ENCODE measurements at places on chromosomes 7 and 10.

DNA sequence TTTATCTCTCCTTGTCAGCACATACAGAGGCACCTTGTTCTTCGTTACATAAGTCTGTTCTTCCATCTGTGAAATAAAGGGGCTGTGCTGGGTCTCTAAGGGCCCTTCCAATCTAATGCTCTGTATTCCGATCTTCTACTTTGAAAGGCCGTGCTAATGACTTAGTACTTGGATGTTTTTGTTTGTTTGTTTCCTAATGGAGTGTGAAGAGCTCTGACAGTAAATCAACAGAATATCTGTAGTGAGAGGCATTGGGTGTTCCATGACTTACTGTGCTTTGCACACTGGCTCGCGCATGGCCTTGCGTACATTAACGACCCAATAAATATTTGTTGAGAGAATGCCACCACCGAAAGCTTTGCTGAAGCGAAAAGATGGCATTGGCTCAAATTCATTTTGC is 162.1 kb downstream of the CHN2 start:
- no peak for DNase-seq

DNA sequence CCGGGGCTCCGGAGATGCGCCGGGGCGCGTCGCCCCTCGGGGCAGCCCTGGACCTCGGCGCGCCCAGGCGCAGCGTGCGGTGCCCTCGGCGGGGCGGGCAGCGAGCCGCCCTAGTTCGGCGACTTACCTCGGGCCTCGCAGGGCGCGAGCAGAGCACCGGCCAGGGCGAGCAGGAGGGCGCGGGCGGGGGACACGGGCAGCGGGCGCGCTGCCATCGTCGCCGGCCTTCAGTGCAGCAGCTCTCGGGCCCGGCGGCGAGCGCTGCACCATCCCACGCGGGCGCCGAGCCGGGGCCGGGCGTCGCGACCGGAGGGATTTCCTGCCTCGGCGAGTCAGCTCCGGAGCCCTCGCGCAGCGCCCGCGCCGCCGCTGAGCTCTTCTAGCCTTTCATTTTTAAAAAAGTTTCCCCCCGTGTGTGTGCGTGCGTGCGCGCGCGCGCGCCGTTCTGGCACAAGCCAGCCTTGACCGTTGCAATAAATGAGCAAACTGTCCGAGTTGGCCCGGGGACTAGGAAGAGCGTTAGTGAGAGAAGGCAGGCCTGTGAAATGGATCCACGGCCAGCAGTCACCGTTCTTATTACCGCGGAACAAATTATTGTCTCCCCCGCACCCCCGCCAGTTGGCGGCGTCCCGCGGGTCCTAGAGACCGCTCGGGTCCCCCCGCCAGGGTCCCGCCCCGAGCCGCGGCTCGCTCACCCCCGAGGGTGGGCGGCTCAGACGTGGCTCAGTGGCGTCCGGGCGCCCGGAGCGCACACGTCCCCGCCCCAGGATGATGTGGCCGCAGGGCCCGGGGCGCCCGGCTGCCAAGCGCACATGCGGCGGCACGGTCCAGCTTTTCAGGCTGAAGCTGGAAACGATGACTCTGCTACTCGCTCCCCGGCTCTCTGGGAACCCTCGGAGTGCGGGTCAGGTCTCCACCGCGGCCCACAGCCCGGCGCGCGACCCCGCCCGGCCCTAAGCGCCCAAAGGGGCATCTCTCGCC is at the start of gene ADAM12:
TSS of gene ADAM12 (minus strand) at position 547 of the 981 bp plus-strand sequence. CDS start at position 215, 332 bp downstream.
- no peak for DNase-seq

GRCh38 chr7:154638286-154638685 is 364.6 kb downstream of the PAXIP1 start:
- DNase-seq: no peak

- no peak for DNase-seq
Observed at GRCh38 chr7:27300421-27300820, 57.8 kb downstream of the EVX1 start.

DNA sequence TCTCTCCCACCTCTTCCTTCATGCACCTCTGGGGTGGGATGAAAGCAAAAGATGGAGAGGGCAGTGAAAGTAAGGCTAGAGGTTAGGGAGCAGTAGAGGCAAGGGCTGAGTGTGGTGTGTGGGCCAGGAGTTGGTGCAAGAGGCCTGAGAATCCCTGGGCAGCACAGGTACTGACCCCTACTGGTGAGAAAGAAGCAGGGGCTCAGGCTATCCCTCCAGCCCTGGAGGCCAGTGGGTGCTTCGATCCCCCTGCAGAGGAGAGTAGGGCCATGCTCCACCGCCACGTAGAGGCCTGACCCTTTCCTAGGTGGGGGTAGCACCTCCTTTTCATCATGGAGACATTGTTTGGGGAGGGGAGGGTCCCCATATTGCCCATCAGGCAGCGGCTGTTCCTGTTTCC is 9.8 kb downstream of the CDHR1 start:
- no peak for DNase-seq

- DNase-seq: no peak
Observed at GRCh38 chr10:11901833-11902475, 78.8 kb downstream of the PROSER2 start.

All from NK-92 treated with Interleukin-12 subunit alpha and Interleukin-12 subunit beta, amount 100 ng/mL, for 24 hours (cell line).